IPS DF 19.7 (cell line): ENCODE measurements at places on chromosomes 7 and 10.

GRCh38 chr7:28986765-28987110 lies 28.6 kb upstream of the TRIL start:
- no peak for DNase-seq

DNA sequence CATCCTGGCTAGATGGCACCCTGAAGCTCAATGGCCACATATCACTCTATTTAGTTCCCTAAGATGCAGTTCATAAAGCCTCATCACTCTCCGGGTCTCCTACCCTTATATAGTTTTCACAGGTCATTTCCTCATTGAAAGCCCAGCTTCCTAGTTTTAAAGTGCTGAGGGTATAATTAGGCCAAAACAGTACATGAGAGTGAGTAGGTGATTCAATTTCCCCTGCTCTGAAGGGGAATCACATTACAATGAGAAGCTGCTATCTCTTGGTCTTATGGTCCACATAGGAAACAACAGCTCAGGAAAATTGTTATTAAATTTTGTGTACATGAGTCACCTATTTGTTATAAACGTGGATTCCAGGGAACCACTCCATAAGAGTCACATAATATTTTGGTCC lies 162.0 kb downstream of the SEMA3E start:
- no peak for DNase-seq

DNA sequence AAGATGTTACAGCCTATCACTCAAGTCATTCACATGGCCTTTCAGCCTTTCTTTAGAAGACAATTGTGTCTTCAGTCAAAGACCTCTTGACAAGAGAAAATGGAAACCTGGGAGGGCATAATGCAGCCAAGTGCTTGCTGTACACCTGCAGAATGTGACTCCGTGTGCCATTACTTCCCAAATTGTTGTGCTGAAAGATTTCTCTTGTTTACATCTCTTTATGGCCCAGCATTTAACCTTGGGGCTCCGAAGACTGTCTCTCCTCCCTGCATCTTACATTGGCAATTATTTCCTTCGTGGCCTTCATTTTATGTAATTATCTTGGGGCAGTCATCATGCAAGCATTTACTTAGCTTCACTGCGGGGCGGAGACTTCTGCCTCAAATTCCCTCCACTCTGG lies 287.0 kb downstream of the TCF7L2 start:
- DNase-seq: no peak

DNA sequence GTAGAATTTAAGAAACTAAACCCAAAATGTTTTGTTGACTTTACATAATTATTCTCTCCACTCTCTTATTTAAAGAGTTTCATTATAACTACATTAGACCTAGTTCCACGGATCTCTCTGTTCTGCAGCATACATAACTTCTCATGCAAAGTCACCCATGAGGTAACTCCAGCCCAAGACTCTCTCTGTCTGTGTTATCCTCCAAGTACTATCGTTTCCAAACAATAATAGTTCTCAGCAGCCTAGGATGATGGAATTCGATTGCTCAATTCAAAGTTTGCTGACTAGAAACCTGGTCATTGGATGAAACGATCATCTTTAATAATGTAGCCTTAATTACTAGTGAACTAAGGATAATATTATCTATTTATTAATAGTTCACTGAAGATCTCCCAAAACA lies 203.1 kb upstream of the PTN start:
- no peak for DNase-seq

DNA sequence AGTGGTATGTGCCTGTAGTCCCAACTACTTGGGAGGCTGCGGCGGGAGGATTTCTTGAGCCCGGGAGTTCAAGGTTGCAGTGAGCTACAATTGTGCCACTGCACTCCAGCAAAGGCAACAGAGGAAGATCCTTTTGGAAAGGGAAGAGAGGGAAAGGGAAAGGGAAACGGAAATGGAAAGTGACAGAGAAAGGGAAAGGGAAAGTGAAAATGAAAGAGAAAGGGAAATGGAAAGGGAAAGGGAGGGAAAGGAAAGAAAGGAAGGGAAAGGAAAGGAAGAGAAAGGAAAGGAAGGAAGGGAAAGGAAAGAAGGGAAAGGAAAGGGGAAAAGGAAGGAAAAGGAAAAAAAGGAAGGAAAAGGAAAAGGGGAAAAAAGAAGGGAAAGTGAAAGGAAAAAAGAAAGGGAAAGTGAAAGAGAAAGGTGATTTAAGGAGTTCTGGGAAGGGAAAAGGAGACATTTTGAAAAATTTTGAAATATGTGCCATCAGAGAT lies 2.3 kb upstream of the ZC3HAV1 start:
- DNase-seq: no peak

DNA sequence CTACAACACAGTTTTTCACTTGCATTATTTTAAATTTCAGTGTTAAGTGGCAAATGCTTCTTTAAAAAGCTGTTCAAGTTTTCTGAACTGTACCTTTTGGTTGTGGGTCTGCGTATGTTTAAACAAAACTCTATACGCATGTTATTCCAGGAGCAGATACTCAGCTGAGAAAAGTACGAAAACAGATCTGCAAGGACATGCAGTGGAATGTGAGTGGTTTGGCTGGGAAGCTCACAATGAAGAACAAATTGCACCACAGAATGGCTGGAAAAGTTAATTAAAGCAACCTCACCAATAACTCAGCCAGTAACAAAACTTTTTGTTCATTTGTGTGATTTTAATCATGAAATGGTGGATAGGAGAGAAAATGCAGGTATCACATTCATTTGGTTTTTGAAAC lies 17.6 kb downstream of the GLI3 start:
- no peak for DNase-seq

GRCh38 chr7:47407821-47408674 lies 173.9 kb downstream of the TNS3 start:
- no peak for DNase-seq

DNA sequence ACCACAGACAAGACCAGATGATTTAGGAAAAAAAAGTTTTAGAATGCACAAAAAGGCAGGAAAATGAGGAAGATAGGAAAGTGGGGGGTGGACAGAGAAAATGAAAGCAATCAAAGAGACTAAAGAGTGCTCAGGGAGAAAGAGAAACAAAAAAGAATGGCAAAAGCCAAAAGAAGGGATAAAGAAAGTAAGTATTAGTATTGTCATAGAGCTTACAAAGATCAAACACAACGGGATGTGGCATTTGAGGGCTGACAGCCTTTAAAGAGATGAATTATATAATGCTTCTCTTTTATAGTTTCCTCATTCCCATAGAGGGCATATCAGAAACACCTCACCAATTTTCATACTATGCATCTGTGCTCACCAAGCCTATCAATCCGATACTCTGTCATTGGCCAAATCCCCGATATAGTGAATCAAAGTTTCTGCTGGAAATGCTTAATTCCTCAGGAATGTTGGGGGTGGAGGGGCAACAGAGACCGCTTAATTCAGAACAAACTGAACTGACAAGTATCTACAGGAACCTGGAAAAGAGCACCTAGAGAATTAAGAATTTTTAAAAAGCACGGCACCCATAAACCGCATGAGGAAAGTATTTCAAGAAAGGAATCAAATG lies 2.7 kb downstream of the COG5 start:
- DNase-seq: no peak

DNA sequence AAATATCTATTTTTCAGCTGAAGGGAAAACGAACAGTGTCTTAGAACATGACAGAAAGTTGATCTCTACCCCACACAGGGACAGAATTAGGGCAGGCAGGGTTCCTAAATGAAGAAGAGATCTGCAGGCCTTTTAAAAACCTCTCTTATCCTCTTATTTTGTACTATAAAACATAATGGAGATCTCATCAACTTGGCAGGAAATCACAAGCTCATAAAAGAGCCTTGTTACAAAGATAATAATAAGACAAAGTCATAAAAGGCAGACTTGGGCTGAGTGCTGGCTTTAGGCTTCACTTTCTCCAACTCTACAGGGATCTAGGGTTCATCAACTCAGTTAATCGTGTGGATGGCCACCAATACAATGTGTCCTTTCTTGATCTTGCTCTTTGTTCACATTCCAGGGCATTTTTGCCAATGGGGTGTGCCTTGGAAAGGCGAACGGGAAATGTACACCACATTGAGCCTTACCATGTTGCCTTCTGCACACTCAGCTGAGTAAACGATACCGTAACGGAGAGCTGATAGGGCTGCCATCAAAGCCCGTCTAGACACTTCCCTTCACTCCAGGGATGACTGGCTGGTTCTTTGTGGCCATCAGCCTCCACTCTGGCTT lies 7.1 kb upstream of the TEX36 start:
- DNase-seq: no peak

GRCh38 chr10:81026591-81026990 lies 488.9 kb downstream of the SH2D4B start:
- DNase-seq: no peak

DNA sequence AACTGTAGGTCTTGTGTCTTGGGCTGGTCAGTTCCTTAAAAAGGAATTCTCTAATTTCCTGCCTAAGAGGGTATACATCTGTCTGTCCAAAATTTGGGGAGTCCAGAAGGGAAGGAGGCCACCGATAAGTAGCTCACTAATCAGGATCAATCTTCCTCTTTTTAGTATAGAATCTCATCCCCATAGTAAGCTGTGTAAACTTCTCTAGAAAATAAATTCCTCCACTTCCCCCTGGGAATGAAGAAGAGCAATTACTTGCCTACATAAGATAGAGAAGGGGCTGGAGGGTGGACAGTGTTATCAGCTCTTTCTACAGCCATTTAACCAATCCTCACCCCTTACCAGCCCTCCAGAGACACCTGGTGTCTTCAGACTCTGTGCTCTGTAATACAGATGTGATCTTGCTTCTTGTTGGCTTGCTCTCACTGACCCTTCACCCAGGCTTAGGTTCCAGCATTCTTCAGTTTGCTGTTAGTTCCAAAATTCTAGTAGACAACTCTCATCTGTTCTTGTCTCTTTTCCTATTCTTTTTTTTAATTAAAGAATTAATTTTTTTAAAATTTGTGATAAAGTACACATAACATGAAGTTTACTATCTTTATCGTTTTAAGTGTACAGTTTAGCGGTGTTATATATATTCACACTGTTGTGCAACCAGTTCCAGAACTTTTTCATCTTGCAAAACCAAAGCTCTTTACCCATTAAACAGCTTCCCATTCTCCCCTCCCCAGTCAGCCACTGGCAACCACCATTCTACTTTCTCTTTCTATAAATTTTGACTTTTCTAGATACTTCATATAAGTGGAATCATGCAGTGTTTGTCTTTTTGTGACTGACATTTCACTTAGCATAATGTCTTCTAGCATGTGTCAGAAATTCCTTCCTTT lies 6.5 kb upstream of the PRKAR2B start:
- DNase-seq: no peak

GRCh38 chr10:61890881-61891409 lies 10.6 kb upstream of the ARID5B start:
- DNase-seq: no peak
